ENCODE measurements at places on chromosomes 5 and 9.
A peak's percentile ranks its signal among the peaks of the same experiment; 100 is the strongest.

DNA sequence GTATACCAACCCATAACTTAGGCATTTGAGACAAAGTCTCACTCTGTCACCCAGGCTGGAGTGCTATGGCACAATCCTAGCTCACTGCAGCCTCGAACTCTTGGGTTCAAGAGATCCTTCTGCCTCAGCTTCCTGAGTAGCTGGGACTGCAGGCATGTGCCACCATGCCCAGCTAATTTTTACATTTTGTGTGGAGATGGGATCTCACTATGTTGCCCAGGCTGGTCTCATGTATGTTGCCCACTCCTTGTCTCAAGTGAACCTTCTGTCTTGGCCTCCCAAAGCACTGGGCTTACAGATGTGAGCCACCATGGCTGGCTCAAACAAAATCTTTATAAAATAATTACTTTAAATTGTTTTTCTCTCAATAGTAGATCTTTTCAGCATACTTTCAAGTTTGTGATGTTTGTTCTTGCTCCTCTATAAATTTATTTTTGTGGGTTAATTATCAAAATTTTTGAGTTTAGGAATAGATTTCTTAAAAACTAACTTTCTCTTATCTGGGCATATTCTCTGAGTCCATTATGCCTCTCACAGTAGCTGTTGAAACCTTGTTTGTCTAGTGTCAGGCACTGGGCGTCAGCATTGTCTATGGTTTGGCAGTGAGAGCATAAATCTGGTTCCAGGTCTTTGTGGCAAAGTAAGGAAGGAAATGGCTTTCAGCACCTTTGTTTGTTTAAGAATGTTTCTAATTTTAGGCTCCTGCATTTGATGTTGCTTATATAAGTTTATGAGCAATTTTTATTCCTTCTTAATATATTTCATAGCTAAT, 38.7 kb downstream of the NLN start:
- no peak for DNase-seq

DNA sequence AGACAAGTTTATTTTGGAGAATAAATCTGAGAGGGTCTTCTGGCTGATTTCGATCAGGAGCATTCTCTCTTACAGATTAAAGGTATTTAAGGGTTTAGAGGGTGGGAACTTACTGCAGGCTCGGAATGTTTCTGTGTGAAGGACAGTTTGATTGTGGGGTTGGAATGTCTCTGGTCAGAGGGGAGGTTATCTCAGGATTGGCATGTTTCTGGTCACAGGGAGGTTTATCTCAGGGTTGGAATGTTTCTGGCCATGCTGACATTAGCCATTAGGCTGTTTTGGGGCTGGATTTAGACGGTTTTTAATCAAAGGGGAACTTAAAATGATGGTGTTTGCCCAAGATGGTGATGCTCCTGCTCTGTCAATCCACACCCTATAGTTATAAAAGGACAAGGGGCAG, 95.2 kb downstream of the SLCO4C1 start:
- no peak for DNase-seq

GRCh38 chr5:156219483-156220005, 107.4 kb upstream of the SGCD start:
- no peak for DNase-seq

DNA sequence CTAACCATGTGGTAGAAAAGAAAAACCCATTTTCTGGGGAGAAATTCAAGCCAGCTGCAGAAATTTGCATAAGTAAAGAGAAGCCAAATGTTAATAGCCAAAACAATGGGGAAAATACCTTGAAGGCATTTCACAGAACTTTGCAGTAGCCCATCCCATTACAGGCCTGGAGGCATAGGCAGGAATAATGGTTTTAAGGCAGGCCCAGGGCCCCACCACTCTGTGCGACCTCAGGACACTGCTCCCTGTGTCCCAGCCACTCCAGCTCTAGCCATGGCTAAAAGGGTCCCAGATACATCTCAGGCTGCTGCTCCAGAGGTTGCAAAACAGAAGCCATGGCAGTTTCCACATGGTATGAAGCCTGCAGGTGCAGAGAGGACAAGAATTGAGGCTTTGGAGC, 253.3 kb downstream of the CTNND2 start:
- no peak for DNase-seq

- DNase-seq: no peak
Measured at GRCh38 chr9:105500108-105500766, 52.4 kb downstream of the FSD1L start.

DNA sequence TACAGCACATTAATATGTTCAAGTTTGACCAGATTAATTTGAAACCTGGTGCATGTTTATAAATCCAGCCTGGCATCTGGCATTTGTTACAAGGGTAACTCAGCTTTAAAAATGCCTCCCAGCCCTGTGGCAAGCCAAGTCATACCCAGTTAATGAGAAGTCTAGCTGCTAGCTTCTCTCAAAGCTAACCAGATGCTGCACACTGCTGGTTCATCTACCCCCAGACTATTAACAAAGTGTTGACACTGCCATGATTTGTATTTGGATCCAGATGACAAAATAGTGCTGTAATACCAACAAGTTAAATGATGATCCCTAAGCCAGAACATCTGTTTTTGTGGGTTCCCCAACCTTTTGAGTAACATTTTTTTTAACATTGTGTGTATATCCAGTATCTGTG, 573.7 kb upstream of the DAB2 start:
- DNase-seq: no peak

DNA sequence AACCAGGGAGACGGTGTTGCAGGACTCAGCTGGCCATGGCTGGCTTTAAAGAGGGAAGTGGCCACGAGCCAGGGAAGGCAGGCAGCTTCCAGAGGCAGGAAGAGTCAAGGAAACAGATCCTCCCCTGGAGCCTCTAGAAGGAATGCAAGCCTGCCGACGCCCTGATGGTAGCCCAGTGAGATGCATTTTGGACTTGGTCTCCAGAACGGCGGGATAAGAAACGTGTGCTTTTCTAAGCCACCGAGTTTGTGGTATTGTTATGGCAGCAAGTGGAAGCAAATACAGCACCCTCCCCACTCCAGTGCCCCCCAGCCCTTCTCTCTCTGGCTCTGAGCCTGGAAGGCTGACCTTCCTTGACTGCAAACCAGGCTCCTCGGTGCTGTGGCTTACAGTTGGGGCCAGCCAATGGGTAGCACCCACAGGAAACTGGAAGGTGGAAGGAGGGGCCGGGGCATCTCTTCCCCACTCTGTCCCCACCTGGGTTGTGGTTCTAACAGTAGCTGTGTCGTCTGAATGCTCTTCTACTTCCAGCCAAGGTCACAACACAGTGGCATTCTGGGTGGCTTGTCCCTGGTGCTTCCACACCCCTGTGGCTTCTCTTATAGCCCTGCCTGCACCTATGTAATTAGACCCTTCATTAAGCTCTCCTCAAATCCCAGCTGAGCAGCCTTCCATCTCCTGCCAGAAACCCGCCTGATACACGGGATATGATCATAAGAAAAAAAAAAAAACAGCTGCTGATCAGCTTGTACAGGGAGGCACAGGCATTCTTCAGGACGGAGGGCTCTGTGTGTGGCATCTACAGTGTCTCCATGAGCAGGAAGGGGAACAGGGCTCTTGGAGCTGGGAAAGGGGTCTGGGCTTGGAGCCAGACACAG, 29.9 kb upstream of the UNC5A start:
- DNase-seq: peak; percentile 53

- no peak for DNase-seq
Measured at GRCh38 chr5:40410964-40411635, 268.6 kb upstream of the PTGER4 start.

GRCh38 chr5:149406203-149406978, 27.3 kb upstream of the IL17B start:
- DNase-seq: no peak

- no peak for DNase-seq
Measured at GRCh38 chr9:110076894-110077725, 130.8 kb downstream of the C9orf152 start.

- no peak for DNase-seq
Measured at GRCh38 chr9:93147632-93148031, 13.6 kb upstream of the NINJ1 start.

DNA sequence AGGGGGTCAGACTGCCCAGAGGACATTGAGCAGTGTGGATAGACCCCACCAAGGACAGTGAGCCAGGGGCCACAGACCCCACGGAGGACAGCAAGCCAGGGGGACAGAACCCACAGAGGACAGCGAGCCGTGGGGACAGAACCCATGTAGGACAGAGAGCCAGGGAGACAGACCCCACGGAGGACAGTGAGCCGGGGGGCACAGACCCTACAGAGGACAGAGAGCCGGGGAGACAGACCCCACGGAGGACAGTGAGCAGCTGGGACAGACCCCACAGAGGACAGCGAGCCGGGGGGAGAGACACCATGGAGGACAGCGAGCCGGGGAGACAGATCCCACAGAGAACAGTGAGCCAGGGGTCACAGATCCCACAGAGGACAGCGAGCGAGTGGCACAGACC, 3.4 kb upstream of the ZDHHC11 start:
- DNase-seq: no peak

GRCh38 chr5:138565100-138565821, 9.9 kb downstream of the HSPA9 start:
- no peak for DNase-seq

GRCh38 chr9:70477146-70477745, 62.8 kb upstream of the KLF9 start:
- DNase-seq: no peak

- no peak for DNase-seq
Measured at GRCh38 chr5:22070186-22070728, 782.9 kb downstream of the CDH12 start.

DNA sequence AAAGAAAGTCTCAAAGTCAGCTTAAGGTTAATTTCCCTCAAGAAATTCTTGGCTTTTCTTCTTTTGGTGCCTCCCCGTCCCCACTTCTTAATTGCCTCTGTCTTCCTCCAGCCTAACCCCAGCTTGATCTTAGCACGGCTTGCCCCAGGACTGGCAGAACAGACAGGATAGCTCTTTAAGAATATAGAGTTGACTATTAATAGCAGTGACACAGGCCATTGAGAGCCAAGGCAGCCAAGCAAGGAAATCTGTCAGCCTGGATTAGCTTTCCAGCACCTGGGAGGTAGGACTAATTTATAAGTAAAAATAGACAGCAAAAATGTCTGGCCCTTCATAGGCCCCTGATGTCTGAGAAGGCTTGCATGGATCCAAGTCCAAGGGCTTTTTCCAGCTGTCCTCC, 384.6 kb upstream of the SLC30A5 start:
- DNase-seq: no peak

DNA sequence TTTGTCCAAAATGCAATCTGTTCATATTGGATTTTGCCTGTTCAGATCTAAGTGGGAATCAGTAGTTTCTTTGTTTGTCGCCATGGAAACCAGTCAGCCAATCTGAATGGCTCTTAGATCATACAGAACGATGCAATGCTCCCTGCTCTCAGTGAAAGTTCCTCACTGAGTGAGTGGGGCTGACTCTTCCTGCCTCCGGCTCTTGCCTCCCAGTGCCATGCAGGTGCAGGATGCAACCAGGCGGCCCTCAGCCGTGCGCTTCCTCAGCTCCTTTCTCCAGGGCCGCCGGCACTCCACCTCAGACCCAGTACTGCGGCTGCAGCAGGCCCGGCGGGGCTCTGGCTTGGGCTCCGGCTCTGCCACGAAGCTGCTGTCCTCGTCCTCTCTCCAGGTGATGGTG, at the start of gene PTPDC1:
TSS of gene PTPDC1 (plus strand) at position 151 of the 400 bp plus-strand sequence. CDS start at position 218, 67 bp downstream.
- DNase-seq: peak; percentile 34

- DNase-seq: no peak
Measured at GRCh38 chr9:136107155-136107952, 11.3 kb downstream of the TMEM250 start.

DNA sequence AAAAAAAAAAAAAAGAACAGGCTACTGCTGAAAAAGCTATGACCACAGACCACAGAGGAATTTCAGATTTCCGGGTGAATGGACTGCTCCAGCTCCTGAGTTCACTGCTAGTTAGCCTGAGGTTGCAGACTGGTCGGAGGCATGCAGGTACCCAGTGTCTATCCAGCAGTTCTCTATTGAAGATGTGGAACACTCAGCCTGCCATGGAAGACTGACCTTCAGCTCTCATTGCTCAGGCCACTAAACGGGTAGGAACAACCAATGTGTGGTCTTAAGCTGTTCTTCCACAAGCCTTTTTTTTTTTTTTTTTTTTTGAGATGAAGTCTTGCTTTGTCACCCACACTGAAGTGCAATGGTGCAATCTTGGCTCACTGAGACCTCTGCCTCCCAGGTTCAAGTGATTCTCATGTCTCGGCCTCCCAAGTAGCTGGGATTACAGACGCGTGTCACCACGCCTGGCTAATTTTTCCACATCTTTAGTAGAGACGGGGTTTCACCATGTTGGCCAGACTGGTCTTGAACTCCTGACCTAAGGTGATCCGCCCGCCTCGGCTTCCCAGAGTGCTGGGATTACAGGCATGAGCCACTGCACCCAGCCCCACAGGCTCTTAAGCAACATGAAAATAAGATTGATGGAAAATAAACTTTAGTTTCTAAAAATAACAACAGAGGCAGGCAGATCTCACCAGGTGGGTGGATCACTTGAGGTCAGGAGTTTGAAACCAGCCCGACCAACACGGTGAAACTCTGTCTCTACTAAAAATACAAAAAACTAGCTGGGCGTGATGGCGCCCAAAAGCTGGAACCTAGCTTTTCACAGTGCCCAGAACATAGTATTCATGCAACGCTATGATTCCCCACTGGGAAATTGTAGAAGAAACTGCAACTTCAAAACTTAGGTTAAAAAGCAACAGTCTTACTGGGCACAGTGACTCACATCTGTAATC, 20.0 kb upstream of the NPM1 start:
- DNase-seq: no peak

DNA sequence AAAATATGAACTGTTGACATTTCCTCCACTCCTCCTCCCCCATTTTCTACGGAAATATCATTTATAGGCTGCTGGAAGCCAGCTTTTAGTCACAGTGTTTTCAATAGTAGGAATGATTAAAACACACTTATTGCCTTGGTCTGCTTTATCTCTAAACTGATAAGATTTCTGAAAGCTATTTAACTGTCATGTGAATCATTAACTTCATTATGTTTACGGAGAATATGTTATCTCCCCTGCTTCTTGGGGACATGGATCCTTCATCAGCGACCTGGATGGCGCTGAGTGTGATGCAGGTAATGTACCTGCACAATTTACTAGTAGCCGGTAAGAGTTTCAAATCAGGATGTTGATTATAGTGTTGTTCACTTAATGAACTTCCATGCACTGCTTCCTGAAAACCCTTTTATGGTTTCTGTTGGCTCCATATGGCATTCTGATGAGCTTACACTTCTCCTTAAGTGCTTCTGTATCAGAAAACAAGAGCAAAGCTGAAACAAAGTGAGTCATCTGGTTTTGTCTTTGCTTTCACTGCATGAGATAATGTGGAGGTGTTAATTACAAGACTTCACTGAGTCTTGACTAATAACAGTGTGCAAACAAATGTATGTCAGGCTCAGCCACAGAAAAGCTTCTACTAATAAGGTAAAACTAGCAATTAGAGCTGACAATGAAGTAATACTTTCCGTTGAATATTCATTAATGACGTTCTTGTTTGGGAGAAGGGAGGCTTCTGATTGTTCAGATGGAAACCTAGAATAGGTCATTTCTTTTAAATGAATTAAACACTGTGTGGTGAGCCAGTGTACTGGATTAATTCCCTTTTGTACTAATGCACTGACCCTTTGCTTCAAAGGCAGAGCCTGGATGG, 162.4 kb upstream of the ZNF608 start:
- DNase-seq: peak; percentile 55

- DNase-seq: no peak
Measured at GRCh38 chr5:37110135-37110534, 139.0 kb downstream of the CPLANE1 start.

- DNase-seq: no peak
Measured at GRCh38 chr5:95130941-95131340, 154.0 kb downstream of the MCTP1 start.

All from NCI-H1105 treated with DMSO at 0.1 percent for 48 hours (cell line).